Neural crest cell (in vitro differentiated cells): ENCODE measurements at places on chromosomes 7 and 10. TPM values are rescaled to one million over a fixed set of nuclear protein-coding genes. Genes with fewer than 3 reads are reported as not detected.

DNA sequence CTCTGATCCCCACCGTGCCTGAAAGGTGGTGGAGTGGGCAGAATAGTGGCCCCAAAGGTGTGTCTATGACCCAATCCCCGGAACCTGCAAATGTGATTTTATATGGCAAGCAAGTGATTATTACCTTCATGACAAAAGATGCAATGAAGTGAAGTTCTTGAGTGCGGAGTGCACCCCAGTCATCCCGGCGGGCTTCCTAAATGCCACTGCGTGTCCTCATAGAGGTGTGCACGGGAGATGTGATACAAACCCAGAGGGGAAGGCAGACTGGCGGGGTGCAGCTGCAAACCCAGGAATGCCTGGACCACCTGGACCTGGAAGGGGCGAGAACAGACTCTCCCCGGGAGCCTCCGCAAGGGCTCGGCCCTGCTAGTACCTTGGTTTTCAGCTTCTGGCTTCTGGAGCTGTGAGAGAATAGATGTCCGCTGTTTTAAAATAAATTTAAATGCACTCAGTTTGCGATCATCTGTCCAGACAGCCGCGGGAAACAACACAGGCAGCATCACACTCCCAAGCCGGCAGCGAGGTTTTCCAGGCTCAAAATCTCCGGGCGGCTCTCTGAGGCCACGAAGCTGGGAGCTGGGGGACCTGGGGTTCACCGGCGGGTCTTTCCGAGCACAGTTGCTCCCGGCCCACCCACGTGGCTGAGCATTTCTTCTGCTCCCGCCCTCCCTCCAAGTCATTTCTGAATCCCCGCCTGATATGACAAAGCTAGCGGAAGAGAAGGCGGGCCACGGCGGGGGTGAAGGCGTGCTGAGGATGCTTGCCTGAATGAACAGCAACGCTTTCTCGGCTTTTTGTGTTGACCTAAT, 50.4 kb upstream of the EBF3 start:
- no peak for DNase-seq

- no peak for DNase-seq
These were observed 143.2 kb upstream of the RET start for GRCh38 chr10:42933448-42934340.

GRCh38 chr10:24465891-24466818, 257.2 kb downstream of the KIAA1217 start:
- no peak for DNase-seq

Gene CDC14C
- not detected in 2 replicates for total RNA-seq

Gene TFR2
- total RNA-seq, result 1.7 and 2.4 TPM in 2 replicates
